ENCODE measurements at places on chromosomes 1 and 21.

- DNase-seq: no peak
These were observed 884 bp downstream of the SPATA6 start for GRCh38 chr1:48470950-48471690.

- DNase-seq: no peak
These were observed 101.6 kb upstream of the PALMD start for GRCh38 chr1:99544328-99544727.

DNA sequence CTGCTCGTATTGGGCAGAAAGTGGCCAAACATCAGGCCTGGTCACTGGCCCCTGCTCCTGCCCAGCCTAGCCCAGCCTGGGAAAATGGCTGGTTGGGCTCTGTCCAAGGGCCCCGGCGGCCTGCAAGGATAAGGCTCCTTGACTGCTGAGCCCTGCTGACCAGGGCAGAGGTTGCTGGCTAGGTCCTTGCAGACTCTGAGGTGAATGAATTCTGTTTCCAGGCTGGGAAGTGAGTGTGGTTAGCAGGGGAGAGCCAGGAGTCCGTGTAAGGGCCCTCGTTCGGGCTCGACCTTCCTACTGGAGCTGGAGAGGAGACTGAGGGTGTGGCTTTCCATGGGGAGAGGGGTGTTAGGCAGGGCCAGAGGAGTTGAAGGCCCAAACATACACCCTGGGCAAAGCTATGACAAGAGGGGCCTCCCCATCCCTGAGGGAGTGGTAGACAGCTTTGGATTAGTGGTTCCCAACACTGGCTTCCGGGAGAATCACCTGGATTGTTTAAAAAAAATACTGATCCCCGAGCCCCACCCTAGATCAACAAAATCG lies 20.6 kb downstream of the CSF1 start:
- peak; percentile 87 for DNase-seq

GRCh38 chr1:215052256-215053015 lies 30.1 kb upstream of the KCNK2 start:
- DNase-seq: no peak

All from cardiac septum (tissue), 1 donor.